ENCODE measurements at places on chromosomes 1 and 21.

DNA sequence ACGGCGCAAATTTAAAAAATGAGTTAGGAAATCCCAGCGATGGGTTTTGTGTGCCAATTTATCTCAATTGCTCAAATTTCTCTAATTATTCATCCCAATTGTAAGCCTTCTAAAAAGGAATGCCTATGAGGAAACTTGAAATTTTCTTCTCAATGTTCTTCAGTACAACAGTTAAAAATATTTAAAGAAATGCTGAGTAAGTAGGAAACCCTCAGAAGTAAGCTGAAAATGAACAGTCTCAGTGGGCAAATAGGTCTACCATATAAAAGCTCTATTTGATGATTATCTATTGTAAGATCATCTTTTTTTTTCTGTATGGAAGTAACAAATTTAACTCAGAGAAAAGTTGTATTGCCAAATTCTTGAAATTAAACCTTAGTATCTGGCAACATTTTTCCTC lies 1.7 kb upstream of the USP25 start:
- no peak for DNase-seq

GRCh38 chr1:221709854-221710253 lies 32.0 kb downstream of the DUSP10 start:
- no peak for DNase-seq

DNA sequence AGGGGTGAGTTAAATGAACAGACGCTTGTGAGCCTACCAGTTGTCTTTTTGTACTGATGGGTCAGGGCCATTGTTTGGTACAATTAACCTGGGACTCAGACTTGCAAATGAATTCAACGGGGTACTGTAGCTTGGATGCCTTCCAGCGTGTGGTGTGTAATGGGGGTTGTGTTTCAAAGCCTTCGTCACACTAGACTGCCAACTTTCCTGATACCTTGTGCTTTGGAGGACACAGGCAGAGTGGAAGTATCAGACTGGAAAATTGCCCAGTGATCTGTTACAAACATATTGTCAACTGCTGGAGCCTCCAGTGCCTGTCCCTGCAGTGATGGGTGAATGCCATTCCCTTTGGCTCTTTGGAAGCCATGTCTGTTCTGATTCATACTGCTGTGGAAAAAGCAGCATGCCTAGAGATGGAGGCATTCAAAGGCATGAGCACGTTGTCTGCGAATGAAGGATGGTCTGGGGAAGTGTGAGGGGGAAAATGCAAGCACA lies 384.5 kb downstream of the LMX1A start:
- no peak for DNase-seq

- DNase-seq, result peak; percentile 76
These were observed 10.9 kb upstream of the ALDH4A1 start for GRCh38 chr1:18913065-18913835.

DNA sequence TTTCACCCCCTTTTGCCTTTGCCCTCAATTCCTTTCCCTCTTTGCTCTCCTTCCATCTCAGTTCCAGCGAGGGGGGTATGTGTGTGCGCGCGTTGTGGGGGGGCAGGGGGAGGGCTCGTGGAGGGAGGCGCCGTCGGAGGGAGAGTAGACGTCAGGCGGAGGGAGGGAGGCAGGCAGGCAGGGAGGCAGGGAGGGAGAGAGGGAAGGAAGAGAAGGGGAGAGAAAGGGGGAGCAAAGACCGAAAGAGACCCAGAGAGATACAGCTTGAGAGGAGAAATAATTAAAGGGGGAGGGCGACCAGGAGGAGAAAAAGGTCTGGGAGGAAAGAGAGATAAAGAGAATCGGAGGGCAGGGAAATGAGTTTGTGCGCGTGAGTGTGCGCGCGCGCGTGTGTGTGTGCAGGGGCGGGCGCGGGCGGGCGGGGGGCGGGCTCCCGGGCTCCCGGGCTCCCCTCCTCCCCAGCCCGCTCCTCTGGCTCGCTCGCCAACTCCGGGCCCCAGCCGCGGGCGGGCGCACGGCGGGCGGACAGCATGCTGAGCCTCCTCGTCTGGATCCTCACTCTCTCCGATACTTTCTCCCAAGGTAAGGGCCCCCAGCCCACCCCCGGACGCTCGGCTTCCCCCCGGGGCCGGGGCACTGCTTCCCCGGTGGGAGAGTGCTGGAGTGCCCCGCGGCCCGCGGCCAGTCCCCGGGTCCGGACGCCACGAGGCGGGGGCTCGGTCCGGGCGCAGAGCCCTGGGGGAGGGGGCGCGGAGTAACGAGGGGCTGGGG lies at the start of gene KIRREL1:
Gene KIRREL1, plus strand, starts transcription at position 499 of the 771 bp plus-strand sequence. Its CDS starts 32 bp downstream, at position 531.
- DNase-seq, result peak; percentile 80

DNA sequence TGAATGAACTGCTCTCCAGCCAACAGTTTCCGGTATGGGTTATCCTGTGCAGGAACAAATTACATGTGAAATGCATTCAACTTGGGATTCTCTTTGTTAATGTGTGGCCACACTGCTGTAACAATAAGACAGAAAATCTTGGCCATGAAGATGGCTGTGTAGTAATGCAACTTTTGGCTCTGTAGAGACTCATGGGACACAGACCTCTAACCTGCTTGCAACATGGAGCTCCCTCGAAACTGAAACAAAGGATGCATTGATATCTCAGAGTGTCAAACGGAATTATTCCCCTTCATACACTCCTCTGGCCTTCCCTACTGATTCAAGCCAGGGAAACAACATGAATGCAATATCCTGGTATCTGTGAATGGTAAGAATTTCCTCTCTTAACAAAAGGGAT lies 559.3 kb upstream of the ZRANB2 start:
- no peak for DNase-seq

- DNase-seq, result peak; percentile 20
These were observed 453.7 kb downstream of the TTLL7 start for GRCh38 chr1:83545066-83545862.

Measured in fibroblast of skin of right quadriceps (primary cell).